Smooth muscle cell of the pulmonary artery (primary cell): ENCODE measurements at places on chromosomes 12 and 14. TPM values are rescaled to one million over a fixed set of nuclear protein-coding genes. Genes with fewer than 3 reads are reported as not detected.

HOXC4 gene
- total RNA-seq, result 0.79 and 1.2 TPM in 2 replicates

LRTM2 gene
- total RNA-seq, result not detected in 2 replicates

KRT83 gene
- not detected in 2 replicates for total RNA-seq

GYS2 gene
- 0.03 TPM in 1 of 2 replicates, not detected in the other for total RNA-seq

HOXC12 gene
- not detected in 2 replicates for total RNA-seq

RIPK3 gene
- 0.26 TPM in 1 of 2 replicates, not detected in the other for total RNA-seq

SLC25A47 gene
- total RNA-seq, result 0.07 TPM in 1 of 2 replicates, not detected in the other

C12orf50 gene
- total RNA-seq, result not detected in 2 replicates

VWF gene
- total RNA-seq, result 0.92 and 1.2 TPM in 2 replicates

CPNE6 gene
- total RNA-seq, result not detected in 2 replicates

CIT gene
- 7.0 and 12.3 TPM in 2 replicates for total RNA-seq

IAPP gene
- total RNA-seq, result 0.10 TPM in 1 of 2 replicates, not detected in the other

DEGS2 gene
- total RNA-seq, result 0.07 and 0.26 TPM in 2 replicates

PPP4R4 gene
- total RNA-seq, result 0.33 and 1.4 TPM in 2 replicates

ADAM21 gene
- total RNA-seq, result 0.86 and 1.4 TPM in 2 replicates

ADCY4 gene
- total RNA-seq, result 3.3 and 4.9 TPM in 2 replicates

VRTN gene
- total RNA-seq, result not detected in 2 replicates

RNASE2 gene
- not detected in 2 replicates for total RNA-seq

WSCD2 gene
- not detected in 2 replicates for total RNA-seq

FAM161B gene
- 4.6 and 4.7 TPM in 2 replicates for total RNA-seq

PLEKHG7 gene
- not detected in 2 replicates for total RNA-seq

VASH1 gene
- total RNA-seq, result 7.7 and 10.4 TPM in 2 replicates

ST8SIA1 gene
- total RNA-seq, result 2.2 and 2.6 TPM in 2 replicates

RILPL2 gene
- total RNA-seq, result 4.6 and 7.9 TPM in 2 replicates

MYL6B gene
- total RNA-seq, result 56.4 and 58.6 TPM in 2 replicates

GPR65 gene
- 0.07 and 0.26 TPM in 2 replicates for total RNA-seq

POLR3B gene
- total RNA-seq, result 10.1 and 13.1 TPM in 2 replicates

BCL2L14 gene
- total RNA-seq, result not detected in 2 replicates

EDDM3A gene
- not detected in 2 replicates for total RNA-seq

ERGIC2 gene
- total RNA-seq, result 76.7 and 80.3 TPM in 2 replicates

SLC4A8 gene
- total RNA-seq, result 1.6 and 5.4 TPM in 2 replicates

PPP1R12A gene
- total RNA-seq, result 81.9 and 91.4 TPM in 2 replicates
